ENCODE measurements at places on chromosomes 6 and 20. TPM values are rescaled to one million over a fixed set of nuclear protein-coding genes. Genes with fewer than 3 reads are reported as not detected.

The OVOL2 gene
- not detected for total RNA-seq

The PAK5 gene
- not detected for total RNA-seq

The PCK1 gene
- not detected for total RNA-seq

The ADGRG6 gene
- total RNA-seq: 1.8 TPM

The FAM83C gene
- not detected for total RNA-seq

The DACT2 gene
- total RNA-seq: not detected

The SRSF6 gene
- total RNA-seq: 64.8 TPM

The OOEP gene
- not detected for total RNA-seq
